ENCODE measurements at places on chromosomes 1 and 21.

GRCh38 chr1:198858033-198858432 lies 219.2 kb downstream of the PTPRC start:
- DNase-seq, result no peak

- DNase-seq, result peak; percentile 16
These were observed 223.6 kb upstream of the JUN start for GRCh38 chr1:59007429-59007819.

DNA sequence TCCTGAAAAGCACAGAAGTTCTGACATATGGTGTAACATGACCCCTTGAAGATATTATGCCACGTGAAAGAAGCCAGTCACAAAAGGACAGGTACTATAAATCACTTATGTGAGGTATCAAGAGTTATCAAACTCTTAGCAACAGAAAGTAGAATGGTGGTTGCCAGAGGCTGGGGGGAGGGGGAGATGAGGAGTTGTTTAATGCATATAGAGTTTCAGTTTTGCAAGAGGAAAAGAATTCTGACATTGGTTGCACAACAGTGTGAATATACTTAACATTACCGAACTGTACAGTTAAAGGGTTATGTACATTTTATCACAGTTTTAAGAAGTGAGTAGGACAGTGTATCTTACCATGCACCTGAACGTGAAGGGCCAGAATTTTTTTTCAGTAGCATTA lies 80.0 kb downstream of the USP25 start:
- no peak for DNase-seq

DNA sequence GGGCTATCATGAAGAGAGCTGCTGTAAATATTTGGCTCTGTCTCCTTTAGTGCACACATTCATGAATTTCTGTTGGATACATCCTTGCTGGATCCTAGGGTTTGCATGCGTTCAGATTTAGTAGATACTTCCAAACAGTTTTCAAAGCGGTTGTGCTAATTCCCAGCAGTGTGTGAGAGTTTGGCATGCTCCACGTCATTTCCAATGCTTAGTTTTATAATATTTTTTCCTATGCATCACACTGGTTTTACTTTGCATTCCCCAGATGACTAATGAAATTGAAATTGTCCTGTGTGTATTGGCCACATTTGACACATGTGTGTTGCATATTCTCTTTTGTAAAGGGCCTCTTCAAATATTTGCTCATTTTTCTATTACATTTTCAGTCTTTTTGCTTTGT lies 18.5 kb upstream of the AADACL3 start:
- DNase-seq, result no peak

GRCh38 chr1:214506972-214507431 lies 44.4 kb downstream of the PTPN14 start:
- DNase-seq, result no peak

GRCh38 chr1:64861611-64862010 lies 104.7 kb downstream of the JAK1 start:
- DNase-seq, result no peak

- no peak for DNase-seq
These were observed 121.3 kb downstream of the SEC16B start for GRCh38 chr1:177848577-177848976.

DNA sequence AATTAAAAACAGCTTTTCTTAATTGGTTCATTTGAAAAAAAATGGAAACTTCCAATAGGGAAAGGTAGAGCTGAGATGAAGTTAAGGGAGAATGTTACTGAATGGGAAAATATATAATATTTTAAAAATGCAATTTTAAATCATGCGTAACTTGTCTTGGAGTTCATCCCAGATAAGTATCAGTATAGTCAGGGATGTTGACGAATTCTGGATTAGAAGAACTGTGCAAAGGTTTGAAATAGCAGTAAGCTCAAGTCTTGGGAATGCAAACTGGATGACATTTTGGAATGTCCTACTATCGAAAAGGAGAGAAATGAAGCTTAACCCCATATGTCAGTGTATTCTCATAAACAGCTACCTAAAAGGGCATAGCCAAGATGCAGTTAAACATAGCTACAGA lies 4.0 kb upstream of the ST6GALNAC3 start:
- no peak for DNase-seq

DNA sequence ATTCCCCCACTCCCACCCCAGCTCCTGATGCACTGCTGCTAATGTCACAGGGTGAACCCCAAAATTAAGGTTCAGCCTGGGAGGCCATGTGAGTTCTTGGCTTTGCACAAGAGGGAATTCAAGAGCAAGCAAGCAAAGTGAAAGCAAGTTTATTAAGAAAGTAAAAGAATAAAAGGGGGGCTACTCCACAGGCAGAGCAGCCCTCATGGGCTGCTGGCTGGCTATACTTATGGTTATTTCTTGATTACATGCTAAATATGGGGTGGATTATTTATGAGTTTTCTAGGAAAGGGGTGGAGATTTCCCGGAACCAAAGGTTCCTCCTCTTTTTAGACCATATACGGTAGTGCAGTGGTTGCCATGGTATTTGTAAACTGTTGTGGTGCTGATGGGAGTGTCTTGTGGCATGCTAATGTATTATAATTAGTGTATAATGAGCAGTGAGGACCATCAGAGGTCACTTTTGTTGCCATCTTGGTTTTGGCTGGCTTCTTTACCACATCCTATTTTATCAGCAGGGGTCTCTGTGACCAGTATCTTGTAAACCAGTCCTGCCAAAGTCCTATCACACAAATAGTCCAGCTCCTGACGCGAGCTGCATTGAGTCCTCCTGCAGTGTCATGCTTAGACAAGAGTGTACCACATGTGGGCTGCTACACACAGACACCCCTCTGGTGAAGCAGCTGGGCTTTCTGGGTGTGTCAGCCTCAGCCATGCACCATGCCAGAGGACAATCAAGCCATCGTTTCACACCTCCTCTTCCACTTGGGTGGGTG lies 46.4 kb upstream of the CSF1 start:
- no peak for DNase-seq

DNA sequence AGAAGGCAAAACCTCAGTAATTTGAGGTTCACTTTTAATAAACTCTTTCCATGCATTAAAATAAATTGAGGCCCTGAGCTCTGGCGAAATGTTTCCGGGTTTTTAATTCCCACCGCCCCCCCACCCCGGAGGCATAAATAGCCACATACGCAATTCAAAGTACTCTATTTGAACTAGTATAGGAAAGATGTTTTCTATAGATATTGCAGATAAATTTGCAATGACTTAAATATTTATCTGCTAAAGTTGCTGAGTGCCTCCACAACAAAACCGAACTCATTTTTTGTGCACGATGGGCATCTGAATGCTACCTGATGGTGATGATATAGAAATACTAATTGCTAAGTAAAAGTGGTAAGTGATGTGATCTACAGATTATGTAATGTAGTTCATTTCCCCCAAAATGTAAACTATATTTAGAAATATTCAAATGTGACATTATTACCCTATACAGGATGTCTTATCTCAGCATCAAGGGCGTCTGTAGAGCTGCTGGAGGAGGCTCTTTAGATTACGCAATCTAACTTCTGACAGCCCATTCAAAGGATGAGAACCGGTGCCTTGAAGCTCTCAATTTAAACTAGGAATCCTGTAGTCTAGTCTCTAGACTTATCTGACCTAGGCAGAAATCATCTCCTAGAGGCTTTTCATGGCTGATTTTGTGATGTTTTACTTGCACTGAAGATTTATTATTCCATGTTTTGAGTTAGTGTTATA lies 8.5 kb downstream of the IRF2BP2 start:
- DNase-seq, result no peak

- DNase-seq, result no peak
These were observed 43.3 kb downstream of the SLC37A1 start for GRCh38 chr21:42556960-42557359.

DNA sequence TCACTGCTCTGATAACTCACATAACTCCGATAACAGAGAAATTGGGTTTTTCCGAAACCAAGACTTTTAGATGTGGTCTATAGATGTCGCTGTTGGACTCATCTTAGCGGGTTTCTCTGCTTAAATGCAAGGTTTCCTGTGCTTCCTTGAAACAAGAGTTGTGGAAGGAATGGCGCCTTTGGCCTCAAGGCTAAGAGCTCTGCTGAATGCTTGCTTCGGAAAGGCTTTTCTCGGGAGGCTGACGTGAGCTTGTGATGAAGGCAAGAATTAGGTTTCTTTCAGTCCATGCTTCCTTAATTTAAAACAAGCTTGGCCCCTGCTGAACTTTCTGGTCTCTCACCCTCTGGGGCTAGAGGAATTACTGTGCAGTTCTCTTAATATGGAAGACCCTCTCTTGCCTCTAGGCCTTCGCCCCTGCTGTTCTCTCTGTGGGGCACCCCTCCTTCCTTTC lies 113.5 kb downstream of the MAP3K21 start:
- DNase-seq, result no peak

GRCh38 chr21:36654796-36655325 lies 44.1 kb upstream of the SIM2 start:
- DNase-seq, result no peak

DNA sequence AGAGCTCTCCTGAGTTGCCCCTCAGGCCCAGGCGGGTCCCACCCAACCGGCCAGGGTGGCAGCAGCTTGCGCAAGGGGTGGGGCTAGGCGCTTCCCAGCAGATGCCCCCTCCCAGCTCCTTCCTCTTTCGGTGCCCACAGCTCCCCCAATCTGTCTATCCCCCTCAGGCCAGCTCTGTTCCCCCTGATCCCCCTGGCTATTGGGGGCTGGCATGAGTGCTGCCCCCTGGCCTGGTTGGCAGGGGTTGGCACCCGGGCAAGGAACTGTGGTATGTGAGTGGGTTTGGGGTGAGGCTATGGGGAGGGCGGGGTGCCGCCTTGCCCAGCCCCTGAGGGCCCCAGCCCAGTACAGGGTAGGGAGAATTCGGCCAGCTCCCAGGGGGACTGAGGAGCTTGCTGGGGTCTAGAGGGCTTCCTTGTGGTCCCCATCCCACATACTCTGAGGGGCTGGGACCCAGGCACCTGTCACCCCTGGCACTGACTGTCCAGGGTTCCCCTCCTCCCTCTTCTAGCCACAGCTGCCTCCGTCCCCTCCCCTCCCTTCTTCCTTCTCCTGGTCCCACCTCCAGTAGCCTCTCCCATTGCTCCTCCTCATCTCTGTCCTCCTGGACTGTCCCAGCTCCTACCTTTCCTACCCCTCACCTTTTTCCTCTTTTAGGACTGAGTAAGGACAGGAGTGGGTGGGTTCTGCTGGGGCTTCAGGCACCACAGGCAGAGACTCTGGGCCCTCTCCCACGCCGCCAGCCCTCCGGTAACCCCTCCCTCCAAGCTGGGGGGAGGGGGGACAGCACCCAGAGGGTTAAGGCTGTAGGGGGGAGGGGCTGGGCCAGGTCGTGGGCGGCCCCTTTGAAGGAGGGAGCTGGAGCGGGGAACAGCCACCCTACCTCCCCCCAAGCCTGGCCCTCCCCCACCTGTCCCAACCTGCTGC lies 5.7 kb downstream of the ZBTB7B start:
- no peak for DNase-seq

- no peak for DNase-seq
These were observed 38.2 kb downstream of the ARHGEF11 start for GRCh38 chr1:157007306-157007705.

DNA sequence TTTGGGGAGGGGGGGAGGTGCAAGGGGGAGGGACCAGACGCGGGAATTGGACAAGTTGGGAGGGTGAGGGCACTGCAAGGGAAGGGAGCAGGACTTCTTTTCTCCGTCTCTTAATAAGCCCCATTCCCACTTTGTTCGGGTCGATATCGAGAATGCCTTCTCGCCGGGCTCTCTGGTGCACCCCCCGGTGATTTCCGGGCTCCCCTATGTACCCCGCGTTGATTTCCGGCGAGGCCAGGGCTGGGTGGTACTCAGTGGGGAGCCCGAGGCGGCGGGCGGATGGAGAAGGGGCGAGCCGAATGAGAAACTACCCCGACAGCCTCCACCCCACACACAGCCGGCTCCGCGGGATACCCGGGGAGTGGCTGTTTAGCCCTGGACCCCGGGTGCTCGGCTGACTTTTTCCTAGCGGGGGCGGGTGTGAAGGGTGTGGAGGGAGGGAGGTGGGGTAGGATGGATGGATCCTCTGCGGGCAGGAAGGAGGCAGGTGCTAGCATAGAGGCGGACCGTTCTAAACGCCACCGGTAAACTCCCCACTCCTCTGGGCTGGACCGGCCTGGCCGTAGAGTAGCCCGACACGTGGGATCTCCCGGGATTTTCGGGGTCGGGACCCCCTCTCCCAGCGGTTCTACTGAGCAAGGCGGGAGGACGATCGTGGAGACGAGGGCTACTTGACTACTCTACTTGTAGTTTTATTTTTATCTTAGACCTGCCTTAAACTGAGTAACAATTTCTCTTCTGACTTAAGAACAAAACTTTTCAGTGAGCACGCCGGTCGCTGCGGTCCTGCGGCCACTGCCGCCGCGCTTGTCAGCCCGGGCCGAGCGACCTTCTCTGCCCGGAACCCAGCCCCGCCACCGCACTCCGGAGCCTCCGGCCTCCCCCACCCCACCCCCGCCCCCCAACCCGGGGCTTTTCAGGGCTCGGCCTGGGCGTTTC lies 1.0 kb downstream of the RNF220 start:
- peak; percentile 54 for DNase-seq

GRCh38 chr1:22825486-22826189 lies 115.0 kb downstream of the EPHB2 start:
- DNase-seq, result no peak

DNA sequence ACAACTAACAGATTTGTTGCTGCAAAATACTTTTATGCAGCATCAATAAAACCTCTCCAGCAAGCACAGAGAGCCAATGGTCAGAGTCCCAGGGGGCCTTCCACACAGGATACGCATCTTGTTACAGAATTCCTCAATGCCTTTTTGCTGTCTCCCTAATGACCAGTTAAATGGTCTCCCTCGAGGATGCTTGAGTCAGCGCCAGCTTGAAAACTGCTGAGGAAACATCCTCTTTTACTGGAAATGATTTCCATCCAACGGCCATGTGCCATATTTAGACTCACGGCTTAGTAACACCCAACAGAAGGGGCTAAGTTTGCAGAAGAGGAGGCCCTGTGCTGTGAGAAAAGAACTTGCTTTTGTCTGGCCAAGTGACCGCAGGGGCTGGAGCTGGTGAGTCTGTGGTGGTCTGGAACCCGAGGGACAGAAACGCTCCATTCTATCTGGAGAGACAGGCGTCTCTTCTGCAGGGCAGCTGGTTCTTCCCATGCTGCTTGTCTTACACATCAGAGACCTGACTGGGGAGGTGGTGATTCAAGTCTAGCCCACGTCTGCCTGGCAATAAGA lies 496.4 kb downstream of the SETD4 start:
- DNase-seq, result no peak

DNA sequence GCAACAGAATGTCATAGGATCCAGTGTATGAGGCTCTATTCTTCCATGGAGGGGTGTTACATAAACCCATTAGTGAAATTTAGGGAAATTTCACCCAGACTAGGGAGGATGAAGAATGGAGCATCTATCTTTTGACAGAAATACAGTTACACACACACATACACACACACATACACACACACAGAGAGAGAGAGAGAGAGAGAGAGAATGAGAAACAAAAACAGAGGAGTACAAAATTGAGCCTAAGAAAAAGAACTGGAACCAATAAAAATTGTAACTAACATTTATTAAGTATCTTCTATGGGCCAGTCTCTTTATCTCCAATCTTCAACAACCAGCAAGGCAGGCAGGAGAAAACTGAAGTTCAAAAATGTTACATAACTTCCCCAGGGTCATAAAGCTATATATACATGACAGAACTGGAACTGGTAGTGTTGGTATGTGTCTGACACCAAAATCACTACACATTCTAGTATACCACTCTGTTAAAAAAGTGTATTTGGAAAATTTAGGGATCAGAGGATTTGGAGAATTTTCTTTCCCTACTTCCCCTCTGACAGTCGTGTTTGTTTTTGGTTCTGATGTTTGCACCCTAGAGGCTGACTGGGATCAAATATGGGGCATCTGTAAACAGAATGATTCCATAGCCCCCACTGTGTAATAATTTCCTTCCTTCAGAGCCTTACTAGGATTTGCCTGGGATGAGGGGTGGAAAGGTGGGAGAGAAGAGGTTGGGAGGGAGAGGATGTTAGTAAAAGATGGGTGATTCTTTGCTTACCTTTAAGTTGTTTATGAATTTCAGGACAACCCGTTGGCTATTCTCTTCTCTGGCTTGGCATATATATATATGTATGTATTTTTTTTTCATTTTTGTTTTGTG lies 1.0 kb upstream of the ZFYVE9 start:
- DNase-seq, result no peak

Measured in activated CD8-positive, alpha-beta memory T cell treated with anti-CD3 and anti-CD28 coated beads, Interleukin-2, amount 10 ng/mL, durations not matched to agents 7 days and 5 days (primary cell).